Fibroblast of pulmonary artery (primary cell): ENCODE measurements at places on chromosomes 7 and 10.
A peak's percentile ranks its signal among the peaks of the same experiment; 100 is the strongest.

GRCh38 chr7:74587435-74588126 is 69.9 kb upstream of the GTF2I start:
- peak; percentile 94 for DNase-seq

DNA sequence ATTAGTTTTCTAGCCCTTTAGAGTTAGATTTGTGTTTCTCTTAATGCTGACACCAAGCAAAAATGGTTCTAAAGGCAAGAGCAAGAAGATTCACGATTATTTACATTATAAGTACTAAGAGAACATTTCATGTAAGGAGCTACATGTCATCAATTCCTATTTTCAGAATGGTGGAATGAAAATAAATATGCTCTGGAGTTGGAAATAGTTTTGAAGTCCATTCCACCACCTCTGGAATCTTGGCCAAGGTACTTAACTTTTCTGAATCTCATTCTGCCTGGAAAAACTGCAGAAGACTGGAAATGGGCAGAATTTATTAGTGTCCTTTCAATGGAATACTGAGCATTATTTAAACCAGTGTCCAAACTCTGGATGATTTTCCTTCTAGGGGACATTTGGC is 125.1 kb upstream of the RAB11FIP2 start:
- no peak for DNase-seq

DNA sequence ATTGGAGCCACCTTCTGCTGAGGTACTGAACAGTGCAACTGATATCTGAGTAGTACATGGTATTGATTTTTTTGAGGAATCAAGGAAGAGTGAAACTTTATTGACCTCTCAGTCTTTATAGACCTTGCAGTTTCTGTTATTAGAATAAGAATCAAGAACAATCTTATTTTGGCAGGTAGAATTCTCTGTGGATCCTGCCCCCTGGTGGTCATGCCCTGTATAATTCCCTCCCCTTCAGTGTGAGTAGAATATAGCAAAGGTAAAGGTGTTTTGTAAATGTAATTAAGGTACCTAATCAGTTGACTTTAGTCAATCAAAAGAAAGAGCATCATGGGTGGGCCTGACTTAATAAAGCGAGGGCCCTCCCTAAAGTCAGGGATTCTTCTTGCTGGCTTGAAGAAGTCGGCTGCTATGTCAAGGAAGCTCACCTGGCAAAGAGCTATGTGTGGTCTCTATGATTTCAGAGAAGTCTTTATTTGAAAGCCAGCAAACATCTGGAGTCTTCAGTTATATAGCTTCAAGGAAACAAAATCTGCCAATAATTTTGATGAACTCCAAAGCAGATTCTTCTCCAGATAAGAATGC is 142.8 kb downstream of the LSM5 start:
- DNase-seq: peak; percentile 33

DNA sequence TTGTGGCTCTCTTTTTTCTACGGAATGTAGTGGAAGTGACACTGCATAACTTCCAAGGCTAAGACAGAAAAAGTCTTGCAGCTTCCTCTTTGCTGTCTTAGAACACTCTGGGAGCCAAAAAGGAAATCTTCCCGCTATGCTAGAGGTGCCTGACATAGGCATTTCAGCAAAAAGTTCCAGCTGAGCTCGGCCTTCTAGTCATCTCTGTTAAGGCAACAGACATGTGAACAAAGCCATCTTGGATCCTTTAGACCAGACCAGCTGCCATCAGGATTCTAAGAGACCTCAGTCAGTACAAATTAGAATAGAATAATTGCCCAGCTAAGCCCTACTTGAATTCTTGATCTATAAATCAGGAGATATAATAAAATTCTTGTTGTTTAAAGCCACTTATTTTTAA is 16.3 kb upstream of the COL1A2 start:
- peak; percentile 43 for DNase-seq

GRCh38 chr7:81140775-81141174 is 221.9 kb upstream of the SEMA3C start:
- DNase-seq: no peak

DNA sequence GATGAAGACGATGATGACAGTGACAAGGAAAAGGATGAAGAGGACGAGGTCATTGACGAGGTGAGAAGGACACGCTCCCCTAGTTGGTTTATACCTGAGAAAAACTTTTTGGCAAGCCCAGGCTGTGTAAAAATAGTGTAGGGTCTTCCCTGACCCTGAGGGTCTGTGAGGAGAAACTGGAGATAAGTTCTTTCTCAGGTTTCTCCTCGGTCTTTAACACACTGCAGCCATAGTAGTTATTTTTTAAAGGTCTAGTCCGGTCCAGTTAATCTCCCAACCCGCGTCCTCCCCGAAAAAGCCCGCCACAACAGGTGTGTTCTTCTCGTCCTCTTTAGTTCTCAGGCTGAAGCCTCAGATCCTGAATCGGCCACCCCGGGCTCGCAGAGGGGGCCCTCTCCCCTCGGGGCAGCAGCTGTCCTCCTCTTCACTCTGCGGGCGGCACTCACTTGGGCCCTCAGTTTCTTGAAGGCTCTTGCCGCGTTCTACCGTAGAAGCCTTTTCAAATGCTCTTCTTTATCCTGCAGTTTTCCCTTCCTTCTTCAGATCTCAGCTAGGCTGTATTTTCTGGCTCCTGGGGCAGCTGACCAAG is 411 bp downstream of the BCCIP start:
- DNase-seq: no peak

DNA sequence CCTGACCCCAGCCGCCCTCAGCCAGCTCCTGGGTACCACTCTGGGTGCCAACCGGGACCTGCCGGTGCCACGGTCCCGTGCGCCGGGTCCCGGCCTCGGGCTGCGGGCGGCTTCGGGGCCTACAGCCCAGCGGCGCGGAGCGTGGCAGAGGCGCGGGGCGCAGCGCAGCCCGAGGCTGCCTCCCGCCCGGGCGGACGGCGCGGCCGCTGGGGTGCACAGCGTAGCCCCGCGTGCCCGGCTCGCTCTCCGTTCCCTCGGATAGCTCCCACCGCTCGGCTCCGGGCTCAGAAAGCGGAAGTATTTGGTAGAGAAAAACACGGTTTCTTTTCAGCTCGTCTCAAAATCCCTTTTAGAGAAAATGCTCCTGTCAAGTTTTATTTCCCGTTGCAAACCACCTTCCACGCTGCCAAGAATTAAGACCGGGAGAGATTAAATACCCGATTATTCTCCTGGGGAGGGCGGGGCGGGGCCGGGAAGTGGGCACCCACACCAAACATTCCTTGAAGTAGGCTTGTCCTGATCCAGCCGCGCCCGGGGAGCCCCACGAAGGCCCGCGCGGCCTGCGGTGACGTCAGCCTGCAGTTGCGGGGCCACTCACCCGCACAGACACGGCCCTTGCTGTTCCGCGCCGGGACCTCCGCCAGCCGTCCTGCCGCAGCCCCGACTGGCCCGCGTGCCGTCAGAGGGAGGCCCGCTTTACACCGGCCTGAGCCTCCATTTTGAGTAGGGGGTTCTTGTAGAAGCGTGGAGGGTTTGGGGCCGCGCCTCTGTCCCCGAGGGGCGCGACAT is 7.2 kb downstream of the HOXA13 start:
- DNase-seq: no peak

- DNase-seq: no peak
These were observed 126.0 kb downstream of the DNAJB6 start for GRCh38 chr7:157462840-157463239.

DNA sequence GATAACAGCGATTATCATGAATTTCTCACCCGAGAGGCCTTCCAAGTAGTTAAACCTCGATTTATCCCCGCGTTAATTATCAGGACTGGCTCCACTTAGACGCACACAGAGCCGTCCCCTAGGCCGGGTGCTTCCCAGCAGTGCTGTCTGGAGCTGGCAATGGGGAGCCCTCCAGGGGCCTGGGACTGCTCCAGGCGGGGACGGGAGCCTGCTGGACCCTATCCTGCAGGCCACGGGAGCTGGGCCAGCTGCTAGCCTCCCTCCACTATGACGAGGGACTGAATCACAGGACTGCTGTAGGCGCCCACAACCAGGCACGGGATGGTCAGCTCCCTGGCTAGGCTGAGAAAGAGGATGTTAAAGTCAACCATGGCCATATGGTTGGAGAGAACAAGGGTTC is 229.1 kb downstream of the ELFN1 start:
- peak; percentile 79 for DNase-seq
